ENCODE measurements at places on chromosomes 16 and 17.

DNA sequence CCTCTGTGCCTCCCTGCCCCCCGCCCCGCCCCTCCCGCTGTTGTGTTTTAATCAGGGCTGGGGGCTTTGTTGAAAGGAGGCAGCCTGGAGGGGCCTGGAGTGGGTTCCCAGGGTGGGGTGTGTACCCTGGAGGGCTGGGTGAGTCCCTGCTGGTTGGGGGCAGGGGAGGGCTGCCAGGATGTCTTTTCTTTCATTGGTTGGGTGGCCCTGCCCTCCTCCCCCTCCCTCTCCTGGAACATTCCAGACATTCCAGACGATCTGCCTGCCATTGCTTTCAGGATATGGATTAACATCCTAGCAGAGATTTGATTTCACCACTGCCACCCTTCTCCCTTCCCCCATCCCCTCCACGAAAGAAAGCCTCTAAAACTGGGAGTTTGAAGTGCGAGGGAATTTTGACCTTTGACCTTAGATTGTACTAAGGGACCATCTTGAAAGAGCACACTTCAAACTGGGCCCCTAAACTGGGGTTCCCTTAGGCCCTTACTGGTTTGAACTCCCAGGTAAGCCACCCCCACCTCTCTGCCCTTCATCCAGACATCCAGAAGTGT, 25.3 kb downstream of the IGF2BP1 start:
- no peak for DNase-seq

GRCh38 chr16:69745959-69746358, 8.8 kb downstream of the NOB1 start:
- DNase-seq = no peak

DNA sequence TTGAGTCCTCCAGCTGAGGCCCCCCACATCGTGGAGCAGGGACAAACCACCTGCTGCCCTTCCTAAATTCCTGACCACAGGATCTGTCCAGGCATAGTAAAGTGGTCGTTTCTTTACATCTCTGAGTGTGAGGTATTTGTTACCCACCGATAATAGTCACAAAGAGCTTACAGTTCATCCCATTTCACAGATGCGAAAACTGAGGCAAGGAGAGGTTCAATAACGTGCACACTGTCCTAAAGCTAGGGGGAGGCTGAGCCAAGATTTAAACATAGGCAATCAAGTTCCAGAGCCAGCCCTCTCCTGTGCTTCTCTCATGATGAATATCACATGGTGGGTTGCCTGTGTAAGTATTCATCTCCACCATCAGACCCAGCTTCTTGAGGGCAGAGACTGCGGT, 135.4 kb downstream of the CCT6B start:
- DNase-seq = no peak

DNA sequence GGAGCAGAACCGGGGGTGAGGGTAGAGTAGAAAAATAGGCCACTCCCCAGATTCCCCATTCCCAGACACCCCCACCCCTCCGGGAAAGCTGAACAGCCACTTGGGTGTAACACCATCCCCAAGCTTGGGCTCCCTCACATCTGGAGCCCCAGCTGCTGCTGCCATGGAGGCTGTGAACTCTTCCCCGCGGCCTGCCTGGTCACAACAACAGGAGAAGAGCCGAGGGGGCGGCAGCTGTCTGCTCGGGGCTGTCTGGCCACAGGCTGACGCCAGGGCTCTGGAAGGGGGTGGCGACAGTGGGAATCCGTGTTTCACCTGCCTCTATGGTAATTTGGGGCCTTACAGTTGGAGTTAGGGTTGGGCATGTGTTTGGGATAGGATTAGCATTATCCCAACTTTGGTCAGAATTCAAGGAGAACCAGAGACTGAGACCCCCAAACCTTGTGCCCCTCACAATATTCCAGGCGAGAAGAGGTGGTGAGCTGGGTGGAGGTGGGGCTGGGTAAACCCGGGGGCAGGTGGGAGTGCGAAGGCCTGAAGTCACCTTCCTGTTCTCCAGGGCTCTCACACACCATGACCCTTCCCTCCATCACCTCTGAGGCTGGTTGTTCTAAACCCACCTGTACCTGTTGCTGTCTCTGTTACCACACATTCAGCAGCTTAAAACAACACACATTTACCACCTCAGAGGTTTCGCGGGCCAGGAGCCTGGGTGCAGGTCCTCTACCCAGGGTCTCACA, 29.7 kb upstream of the NXPH3 start:
- no peak for DNase-seq

GRCh38 chr16:85393674-85394451, 219.3 kb upstream of the GSE1 start:
- no peak for DNase-seq

- DNase-seq = peak; percentile 39
These were observed 30.0 kb downstream of the TBC1D16 start for GRCh38 chr17:80005360-80006338.

DNA sequence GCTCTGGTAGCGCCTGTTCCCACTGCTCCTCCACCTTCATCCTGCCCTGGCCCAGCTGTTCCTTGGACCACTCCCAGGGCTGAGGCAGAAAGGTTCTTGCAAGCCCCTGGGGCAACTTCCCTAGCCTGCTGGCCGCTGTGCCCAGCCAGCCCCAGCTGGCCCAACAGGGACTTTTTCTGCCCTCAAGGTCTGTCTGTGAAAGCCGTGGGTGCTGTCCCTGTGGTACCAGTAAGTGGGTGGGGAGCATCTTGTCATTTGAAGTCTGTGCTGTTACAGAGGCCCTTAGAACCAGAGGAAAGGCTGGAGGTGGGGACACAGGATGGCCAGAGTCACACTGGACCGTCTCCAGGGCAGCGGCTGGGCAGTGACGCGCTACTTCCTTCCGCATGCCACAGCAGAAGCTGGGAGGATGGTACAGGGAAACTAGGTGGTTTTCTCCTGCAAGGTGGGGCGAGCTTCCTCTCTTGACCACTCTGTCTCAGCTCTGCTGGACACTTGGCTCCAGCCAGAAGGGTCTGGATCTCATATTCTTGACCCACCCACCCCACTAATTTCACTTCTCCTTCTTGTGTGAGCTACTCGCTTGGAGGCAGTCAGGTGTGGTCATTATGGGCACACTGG, 87.8 kb downstream of the PLCG2 start:
- DNase-seq = peak; percentile 3

DNA sequence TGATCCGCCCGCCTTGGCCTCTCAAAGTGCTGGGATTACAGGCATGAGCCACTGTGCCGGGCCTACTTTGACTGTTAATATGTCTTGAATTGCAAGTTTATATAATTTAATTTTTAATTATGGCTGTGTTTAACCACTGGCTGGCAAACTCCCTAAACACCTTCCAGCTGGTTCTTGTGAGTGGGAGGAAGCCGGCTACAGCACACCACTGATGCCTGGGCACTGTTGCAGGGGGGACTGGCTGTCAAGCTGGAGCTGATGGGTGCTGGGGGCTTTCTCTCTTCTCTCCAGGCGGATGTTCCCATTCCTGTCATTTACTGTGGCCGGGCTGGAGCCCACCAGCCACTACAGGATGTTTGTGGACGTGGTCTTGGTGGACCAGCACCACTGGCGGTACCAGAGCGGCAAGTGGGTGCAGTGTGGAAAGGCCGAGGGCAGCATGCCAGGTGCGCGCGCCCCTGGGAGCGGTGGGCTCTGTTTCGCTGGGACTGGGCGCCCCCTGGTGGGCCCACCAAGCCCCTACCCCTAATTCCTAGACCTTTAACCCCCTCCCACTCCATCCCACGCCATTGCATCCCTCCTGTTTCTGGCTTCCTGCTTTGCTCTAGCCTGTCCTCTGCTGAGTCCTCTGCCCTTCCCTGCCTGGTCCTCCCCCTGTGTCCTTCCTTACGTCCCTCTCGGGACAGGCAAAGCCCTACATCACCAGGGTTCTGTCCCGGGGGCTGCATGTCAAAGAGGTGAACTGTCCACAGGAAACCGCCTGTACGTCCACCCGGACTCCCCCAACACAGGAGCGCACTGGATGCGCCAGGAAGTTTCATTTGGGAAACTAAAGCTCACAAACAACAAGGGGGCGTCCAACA, 9.5 kb downstream of the TBX21 start:
- DNase-seq = no peak

GRCh38 chr16:683396-684070, 601 bp downstream of the JMJD8 start:
- no peak for DNase-seq

- DNase-seq = no peak
These were observed 7.5 kb downstream of the SLC13A2 start for GRCh38 chr17:28480799-28481571.

- no peak for DNase-seq
These were observed 43.4 kb downstream of the MFSD11 start for GRCh38 chr17:76781056-76781982.

DNA sequence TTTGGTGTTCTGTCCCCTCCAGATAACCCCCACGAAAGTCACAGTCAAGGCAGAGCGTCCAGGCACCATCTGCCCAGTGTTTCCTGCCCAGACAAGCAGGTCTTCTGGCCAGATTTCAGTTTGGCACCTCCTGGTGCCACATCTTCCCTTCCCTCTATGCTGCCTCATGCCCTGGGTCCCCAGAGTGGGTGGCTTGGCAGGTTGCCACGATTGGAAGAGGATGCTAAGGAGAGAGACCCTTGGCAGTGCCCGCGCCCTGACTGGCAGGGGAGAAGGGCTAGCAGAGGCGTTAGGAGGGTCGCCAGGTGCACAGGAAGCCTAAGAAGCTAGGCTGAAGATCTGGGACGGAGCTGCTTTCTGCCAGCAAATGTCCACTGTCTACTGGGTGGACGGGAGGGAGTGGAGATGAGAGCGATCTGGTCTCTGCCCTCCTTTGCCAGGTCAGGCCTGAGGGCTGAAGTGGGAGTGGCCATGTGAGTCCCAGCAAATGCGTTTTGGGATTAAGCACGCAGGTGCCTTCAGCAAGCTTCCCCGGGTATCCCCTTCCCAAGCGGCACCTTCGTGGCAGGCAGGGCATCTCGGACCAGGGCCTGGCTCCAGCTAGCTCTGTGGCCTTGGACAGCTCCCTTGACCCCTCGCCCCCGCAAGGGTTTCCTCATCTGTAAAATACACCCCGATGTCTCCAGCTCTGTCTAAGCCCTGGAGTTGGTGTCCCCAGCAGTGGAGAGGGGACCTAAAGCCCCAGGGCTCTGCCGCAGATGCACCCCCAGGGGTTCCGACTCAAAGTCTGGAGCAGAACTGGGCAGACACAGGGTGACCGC, 13.4 kb upstream of the CD300A start:
- DNase-seq = no peak

All from midbrain (tissue), 1 donor.